ENCODE measurements at places on chromosomes 2 and 18. TPM values are rescaled to one million over a fixed set of nuclear protein-coding genes. Genes with fewer than 3 reads are reported as not detected.

DNA sequence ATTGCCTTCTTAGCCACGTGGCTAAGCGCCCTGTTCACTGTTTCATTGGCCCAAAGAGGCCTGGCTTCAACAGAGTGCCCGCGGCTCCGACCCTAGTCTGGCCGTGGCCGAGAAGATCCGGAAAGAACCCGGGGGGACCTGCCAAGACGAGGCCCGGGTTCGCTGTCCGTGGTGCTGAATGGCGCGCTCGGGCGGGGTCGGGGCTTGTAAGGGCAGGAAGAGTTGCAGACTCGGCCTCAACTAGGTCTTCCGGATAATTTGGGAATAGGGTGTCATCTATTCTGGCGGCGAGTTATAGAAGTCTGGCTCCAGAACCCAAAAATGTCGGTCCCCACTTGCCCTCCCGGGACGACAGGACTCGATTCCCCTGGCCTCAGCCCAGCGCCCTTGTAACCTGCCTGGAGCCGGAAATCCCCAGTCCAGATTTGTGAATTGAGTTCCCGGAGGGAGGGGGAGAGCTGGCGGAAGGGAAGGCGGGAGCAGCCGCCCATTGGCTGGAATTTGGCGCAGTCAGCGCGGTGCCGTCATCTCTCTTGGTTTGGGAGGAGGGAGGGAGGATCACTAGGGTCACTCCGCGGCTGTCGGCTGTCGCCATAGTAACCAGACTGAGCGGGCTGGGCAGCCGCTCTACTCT lies 3.5 kb downstream of the CDK5R2 start:
- peak overlapping the region; percentile 83 for H3K4me3 ChIP-seq
- peaks cover 55% of the 10 kb centered on the region for H3K27me3 ChIP-seq
- peak; percentile 99 for DNase-seq
- H3K36me3 ChIP-seq = no peaks in the 10 kb centered on the region
- H3K27ac ChIP-seq = peak overlapping the region; percentile 95
- no peaks in the 10 kb centered on the region for H3K4me1 ChIP-seq

DNA sequence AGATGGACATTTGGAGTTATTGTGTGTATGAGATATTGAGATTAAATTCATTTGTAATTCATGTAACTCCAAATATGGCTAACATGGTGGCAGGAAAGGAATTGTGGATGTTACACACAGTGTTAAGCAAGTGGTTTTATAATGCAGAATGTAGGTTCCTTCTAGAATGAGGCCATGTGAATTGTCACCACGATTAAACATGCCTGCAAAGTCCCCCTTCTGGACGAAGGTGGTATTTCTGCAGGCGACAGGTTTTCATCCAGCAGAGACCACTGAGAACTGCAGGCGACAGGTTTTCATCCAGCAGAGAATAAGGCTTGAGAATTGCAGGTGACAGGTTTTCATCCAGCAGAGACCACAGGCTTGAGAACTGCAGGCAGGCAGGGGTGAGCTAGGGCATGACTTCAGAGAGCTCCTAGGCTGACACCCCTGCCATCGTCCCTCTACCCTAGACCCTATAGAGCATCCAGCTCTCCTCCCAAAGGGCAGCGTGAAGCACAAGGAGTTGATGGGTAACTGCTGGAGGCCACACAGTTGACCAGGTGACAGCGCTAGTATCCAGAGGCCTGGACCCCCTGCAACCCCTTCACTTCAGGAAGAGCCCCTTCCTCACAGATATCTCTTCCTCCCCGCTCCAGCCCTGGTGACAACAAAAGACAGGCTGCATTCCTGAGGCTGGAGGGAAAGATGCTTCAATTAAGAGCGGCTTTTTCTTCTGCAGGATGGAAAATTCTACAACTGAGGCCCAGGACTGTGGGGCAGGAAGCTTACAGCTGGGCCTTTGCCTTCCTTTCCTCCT lies 175.8 kb downstream of the LOXHD1 start:
- H3K36me3 ChIP-seq = no peaks in the 10 kb centered on the region
- no peak overlapping the region for H3K27ac ChIP-seq
- no peak overlapping the region for H3K4me3 ChIP-seq
- DNase-seq = peak; percentile 93
- H3K27me3 ChIP-seq = peaks cover 22% of the 10 kb centered on the region
- no peaks in the 10 kb centered on the region for H3K4me1 ChIP-seq

The EMILIN1 gene
- total RNA-seq = 2.1 TPM

The CD28 gene
- total RNA-seq = not detected

GRCh38 chr2:15082105-15083058 lies 449.9 kb downstream of the LRATD1 start:
- no peaks in the 10 kb centered on the region for H3K27me3 ChIP-seq
- H3K4me3 ChIP-seq = no peak overlapping the region
- H3K36me3 ChIP-seq = no peaks in the 10 kb centered on the region
- no peaks in the 10 kb centered on the region for H3K4me1 ChIP-seq
- no peak for DNase-seq
- no peak overlapping the region for H3K27ac ChIP-seq

DNA sequence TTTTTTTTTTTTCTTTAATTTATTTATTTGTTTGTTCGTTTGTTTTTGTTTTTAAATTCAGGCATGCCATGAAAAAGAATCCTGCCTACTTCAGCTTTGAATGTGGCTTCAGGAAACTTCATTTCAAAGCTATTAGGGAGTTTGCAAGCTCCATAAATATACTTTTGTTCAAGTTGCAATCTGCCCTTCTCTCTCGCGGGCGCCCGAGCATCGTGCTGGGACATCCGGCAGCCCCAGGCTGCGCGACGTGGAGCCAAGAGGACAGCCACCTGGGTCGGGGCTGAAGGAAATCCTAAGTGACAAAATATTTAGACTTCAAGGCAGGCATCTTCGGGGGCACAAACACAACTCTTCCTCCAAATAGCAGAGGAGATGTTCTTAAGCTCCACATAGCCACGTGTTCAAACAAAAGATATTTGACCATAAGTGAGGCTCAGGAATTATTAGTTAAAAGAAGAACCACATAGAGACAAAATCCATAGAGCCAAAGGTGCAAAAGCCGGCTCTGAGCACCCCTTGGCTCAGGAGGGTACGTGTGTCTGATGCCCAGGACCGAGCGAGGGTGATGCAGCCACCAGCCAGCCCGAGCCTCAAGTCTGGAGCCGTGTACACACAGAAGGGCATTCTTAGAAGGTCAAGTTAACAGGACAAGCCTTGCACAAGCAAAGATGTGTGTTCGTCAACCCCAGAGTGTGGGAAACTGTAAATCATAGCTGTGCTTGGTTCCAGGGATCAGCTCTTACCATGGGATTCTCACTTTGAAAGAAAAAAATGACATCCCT lies 256.5 kb upstream of the SALL3 start:
- no peaks in the 10 kb centered on the region for H3K27me3 ChIP-seq
- DNase-seq = peak; percentile 39
- peak overlapping the region; percentile 53 for H3K27ac ChIP-seq
- H3K36me3 ChIP-seq = no peaks in the 10 kb centered on the region
- H3K4me3 ChIP-seq = no peak overlapping the region
